HEK293T (cell line): ENCODE measurements at places on chromosomes 7 and 10.

- DNase-seq = no peak
Measured at GRCh38 chr7:28418311-28418710, 6.0 kb downstream of the CREB5 start.

GRCh38 chr10:99853655-99854054, 71.2 kb downstream of the ABCC2 start:
- DNase-seq = no peak

DNA sequence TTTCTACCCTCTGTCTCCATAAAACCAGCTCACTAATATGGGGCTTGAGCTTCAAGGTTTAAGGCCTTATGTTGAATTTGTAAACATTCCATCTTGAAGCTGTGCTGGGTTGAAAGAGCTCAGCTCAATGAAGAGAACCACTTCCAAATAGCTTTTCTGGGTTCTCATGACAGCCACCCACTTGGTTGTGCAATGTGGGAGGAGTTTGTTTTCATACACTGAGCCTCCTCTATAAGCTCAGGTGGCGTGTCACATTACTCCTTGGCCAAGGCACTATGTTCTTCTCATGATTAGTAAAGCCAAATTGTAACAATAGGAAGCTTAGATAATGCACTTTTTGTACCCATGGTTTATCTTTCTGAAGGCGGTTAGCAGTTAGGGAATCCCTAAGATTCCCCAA, 265.6 kb downstream of the PTEN start:
- DNase-seq = no peak

DNA sequence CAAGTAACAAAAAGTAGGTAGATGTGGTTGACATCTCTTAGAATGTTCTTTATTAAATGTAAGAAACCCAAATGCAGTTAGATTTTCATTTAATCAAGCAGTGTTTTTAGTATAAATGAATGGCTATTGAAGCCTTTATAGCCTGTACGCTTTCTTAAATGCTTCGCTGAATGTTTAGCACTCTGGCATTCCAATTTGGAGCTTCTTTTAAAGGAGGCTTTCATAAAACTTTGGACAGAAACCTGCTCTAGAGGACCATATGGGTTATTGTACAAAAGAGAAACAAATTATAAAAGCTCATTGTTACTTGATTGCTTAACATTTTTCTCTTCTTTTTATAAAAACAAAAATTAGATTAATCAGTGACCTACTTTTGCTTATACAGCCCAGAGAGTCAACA, 59.5 kb downstream of the KCND2 start:
- DNase-seq = no peak

GRCh38 chr7:73802459-73802858, 28.3 kb upstream of the CLDN4 start:
- DNase-seq = no peak
